ENCODE measurements at places on chromosomes 2 and 18.
A peak's percentile ranks its signal among the peaks of the same experiment; 100 is the strongest.

GRCh38 chr2:207930747-207931146 lies 94.6 kb downstream of the PLEKHM3 start:
- H3K4me1 ChIP-seq: no peaks in the 10 kb centered on the region
- no peaks in the 10 kb centered on the region for H3K36me3 ChIP-seq
- H3K27ac ChIP-seq: peak overlapping the region; percentile 25
- no peaks in the 10 kb centered on the region for H3K27me3 ChIP-seq
- H3K4me3 ChIP-seq: peak overlapping the region; percentile 46

DNA sequence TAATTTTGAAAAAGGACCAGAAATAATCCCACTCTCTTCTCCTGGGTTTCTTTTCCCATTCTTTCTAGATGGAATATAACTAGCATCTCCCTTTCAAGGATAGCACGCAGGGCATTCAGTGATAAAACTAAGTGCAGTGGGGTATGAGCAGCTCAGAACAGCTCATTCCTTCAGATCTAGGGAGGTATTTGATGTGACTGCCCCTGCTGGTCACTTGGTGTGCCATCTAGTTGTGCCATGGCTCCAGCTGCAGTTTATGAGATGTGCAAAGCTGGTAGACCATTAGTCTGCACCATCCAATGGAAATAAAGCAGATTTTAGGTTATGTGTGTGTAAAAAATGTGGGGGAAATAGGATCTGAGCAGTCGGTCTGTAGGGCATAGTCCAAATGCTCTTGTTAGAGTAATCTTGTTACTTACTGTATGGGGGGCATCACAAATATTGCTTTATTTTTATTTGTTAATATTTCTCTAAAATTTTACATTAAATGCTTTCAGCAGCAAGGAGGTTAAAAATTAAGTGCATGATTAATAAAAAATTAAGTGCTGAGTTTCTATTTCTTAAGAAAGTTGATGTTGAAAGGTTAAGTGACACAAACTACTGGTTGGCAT lies 38.9 kb downstream of the CTAGE1 start:
- no peak overlapping the region for H3K4me3 ChIP-seq
- H3K4me1 ChIP-seq: no peaks in the 10 kb centered on the region
- DNase-seq: no peak
- no peaks in the 10 kb centered on the region for H3K27me3 ChIP-seq

DNA sequence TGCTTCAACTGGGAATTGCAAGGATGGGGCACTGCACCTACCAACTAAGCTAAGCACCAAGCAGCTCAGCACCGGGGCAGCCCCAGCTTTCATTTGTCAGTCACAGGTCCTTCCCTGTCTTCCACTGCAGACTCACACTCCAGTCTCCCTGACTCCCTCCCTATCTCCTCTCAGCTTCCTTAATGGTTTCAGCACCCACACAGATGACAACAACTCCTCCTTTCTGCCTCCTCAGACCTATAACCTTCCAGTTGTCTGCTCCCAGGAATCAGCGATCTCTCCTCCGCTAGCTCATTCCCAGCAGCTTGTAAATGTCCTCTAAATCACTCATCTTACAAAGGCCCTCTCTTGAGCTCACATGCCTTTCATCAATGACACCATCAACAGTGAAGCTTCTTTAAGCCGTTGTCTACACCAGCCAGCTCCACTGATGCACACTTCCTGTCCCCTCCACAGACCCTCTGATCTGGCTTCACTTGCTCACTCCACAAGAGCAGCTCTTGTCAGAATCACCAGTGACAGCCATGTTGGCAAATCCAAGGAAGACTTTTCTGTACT lies 32.1 kb downstream of the CLASP1 start:
- H3K27ac ChIP-seq: no peak overlapping the region
- no peak overlapping the region for H3K4me3 ChIP-seq
- H3K4me1 ChIP-seq: peaks cover 5% of the 10 kb centered on the region
- H3K27me3 ChIP-seq: no peaks in the 10 kb centered on the region

DNA sequence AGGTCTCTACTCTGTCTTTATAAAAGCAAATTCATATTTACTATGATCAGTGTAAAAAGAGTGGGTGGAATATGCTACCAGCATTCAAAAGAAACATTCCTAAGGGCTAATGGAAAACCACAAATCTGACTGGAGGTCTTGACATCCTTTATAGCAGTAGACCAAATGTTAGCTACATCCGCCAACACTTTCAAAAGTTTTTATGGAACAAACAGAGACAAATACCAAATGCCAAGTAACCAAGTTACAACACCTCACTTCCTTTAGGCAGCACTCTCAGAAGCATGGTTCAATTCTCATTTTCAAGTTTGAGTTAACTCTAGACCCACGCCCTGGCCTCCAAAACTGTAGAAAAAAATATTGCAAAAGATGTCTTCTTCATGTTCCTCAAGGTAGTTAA lies 78.3 kb upstream of the SETBP1 start:
- no peak for DNase-seq
- H3K36me3 ChIP-seq: no peaks in the 10 kb centered on the region
- H3K4me1 ChIP-seq: no peaks in the 10 kb centered on the region
